Colonic mucosa (tissue), 4 donors: ENCODE measurements at places on chromosomes 3 and 15. TPM values are rescaled to one million over a fixed set of nuclear protein-coding genes. Genes with fewer than 3 reads are reported as not detected.

DNA sequence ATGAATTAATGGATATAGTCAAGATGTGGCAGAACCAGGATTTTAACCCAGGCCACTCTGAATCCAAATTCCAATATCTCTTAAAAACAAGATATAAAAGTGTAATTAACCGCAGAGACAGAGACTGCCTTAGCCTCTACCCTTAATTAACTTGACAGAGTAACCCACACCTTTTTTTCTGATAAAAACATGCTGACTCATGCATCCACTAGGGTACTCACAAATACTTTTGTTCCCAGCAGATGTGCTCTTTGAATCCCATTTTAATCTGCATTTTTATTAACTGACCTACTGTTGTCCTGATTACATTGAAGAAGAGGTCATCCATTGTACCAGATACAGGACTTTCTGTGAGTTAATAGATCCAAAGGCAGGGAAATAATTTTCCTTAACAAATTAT is 278.3 kb downstream of the CHL1 start:
- DNase-seq: no peak

GRCh38 chr3:94293793-94294195 is 230.9 kb downstream of the NSUN3 start:
- no peak for DNase-seq

GRCh38 chr15:32721596-32721995 is 3.8 kb downstream of the GREM1 start:
- DNase-seq: no peak

- no peak for DNase-seq
Measured at GRCh38 chr3:29447946-29448627, 167.2 kb downstream of the RBMS3 start.

DNA sequence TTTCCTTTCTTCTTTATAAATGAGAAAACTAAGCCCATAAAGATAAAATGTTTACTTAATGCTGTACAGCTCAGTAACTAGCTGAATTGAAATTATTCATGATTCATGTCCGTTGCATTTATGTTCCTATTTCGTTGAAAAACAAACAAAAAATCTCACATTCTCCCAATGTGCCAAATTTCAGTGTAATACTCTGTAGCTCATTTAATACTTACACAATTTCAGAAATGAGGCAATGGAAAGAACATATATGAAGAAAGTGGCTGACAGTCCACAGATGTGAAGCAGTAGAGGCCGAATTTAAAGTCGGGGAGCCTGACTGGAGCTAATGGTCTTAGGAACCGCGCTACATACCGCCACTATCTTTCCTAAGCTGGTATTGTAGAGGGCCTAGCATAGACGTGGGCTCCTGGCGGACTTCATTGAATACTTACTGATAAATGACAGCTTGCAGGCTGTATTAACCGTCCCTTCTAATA is 651 bp downstream of the PLSCR2 start:
- no peak for DNase-seq

- DNase-seq: no peak
Measured at GRCh38 chr3:78143000-78143399, 1103.1 kb downstream of the ROBO2 start.

DNA sequence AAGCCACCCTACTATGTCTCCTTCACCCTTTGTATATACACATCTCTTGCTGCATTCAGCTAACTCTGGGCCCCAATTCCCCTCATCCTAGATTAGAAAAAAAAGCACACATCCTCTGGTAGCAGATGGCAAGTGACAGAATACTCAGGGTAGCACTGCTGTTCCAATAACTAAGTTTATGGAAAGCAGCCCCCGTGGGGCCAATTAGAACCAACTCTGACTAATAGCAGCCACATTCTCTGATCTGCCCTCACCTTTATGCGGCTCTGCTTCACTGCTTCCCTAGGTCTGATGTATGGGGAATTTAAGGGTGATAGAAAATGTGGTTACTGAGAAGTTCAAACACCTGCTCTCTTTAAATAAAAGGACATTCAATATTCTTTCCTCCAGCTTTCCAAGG is 74.9 kb upstream of the SETMAR start:
- DNase-seq: no peak

- no peak for DNase-seq
Measured at GRCh38 chr3:4721511-4721911, 228.4 kb downstream of the ITPR1 start.

GRCh38 chr3:135324301-135324700 is 529.2 kb downstream of the EPHB1 start:
- DNase-seq: no peak

DNA sequence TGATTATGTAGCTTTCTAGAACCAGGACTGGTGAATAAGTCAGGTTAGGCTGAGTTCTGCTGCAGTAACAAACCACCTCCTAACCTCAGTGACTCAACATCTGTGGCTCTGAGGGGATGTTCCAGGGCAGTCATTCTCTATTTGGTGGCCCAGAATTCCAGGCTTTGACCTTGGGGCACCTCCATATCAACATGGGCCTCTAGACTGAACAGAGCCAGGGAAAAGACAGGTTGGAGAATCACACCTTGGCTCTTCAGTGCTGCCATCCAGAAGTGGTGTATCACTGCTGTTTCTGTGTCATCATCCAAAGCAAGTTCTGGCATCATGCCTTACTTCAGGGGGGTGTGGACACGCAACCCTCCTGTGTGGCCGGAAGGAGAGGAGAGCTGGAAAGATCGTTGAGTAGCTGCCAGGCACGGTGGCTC is 15.3 kb downstream of the ZBTB47 start:
- DNase-seq: no peak

DNA sequence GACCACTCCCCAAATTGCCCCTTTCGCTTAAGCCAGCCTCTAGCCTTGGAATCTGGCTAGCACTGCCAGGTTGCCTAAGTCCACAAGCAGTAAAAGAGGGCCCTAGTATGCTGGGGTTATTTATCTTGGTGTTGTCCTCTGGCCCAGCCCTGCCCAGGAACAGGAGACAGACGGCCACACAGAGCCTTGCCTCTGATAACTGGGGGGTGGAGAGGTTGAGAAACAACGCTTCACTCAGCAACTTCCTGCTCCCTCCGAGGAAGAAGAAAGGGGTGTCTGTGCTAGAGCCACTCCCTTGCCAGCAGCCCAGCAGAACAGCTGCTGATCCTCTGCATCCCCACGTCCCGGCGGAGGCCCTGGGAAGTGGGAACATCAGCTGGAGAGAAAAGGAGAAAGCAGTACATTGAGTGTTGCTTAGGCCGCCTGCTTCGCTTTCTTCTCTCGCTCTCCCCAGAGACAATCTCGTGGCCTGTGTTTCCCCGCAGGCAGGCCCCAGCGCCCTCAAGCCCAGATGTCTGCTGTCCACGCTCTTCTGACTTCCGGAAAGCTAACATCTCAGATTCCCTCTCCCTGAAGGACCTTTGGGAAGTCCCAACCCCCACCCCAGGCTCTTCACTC is 22.6 kb upstream of the C3orf70 start:
- peak; percentile 89 for DNase-seq

GRCh38 chr15:67110958-67111864 is 45.8 kb downstream of the SMAD3 start:
- DNase-seq: no peak

DNA sequence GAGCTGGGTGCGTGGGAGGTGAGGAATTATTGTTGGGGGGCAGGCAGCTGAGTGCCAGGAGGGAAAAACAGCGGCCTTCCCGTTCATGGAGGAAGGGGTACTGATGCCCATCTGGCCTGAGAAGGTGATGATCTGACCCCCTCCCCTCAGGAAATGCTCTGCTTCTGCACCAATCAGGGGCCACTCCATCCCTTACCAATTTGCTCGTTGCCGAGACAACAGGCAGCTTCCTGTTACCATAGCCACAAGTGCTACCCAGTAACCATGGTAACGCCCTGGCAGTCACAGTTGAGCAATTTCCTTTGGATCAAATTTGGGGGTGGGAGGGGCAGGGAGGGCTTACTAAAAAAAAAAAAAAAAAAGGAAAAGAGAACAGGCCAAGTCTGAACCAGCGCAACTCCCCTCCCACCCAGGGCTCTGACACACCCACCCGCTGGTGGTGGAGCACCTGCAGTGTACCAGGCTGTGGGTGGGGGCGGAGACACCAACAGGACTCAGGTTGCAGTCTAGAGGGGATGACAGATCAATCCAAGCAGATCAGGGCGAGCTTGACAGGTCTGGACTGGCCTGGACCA is 13.7 kb downstream of the CELF6 start:
- DNase-seq: no peak

GRCh38 chr15:79090487-79091203 is at the start of gene RASGRF1:
Gene RASGRF1, minus strand, starts transcription at chr15:79090780. Its CDS starts 282 bp downstream, at chr15:79090498.
- peak; percentile 16 for DNase-seq

DNA sequence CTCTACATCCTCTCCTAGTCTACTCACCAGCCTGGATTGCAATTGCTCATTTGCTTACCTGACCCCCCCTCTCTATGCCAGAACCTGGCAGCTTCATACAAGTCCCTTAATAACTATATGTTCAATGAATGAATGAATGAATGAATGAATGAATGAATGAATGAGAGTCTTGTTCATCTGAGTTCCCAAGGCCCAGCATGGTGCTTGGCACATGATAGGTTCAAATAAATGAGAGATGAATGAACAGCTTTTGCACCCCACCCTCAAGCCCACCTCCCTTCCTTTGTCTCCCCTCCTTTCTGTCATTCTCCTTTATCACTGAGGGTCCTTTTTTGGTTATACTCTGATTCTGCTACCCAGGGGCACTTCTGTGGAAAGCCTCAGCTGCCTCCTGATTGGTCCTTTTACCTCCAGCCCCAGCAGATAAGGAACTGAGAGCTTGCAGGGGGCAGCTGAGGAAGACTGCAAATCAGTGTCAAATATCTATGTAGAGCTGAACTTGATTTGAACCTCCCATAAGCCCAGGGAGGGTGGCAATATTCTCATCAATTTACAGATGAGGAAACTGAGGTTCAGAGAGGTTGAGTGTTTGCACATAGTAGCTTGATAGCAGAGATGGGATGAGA is 54.1 kb upstream of the CHRNB4 start:
- no peak for DNase-seq

GRCh38 chr3:58049143-58049785 is 41.0 kb downstream of the FLNB start:
- peak; percentile 58 for DNase-seq

DNA sequence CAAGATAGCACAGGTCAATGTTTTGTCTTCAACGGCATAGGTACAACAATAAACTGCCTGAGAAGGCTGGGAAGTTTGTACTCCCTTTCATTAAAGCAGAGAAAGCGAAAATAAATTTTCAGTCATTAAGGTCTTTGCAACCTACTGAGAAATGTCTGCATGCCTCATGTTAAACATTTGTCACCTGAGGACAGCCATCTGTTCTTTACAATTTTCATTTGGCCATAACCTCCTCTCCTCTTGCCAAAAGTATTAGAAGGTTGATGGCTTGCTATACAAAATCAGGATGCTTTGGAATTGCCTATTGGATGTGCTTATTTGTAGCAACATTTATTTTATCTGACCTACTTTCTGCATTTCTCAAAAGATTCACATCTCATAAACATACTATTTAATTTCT is 122.7 kb downstream of the GOLIM4 start:
- DNase-seq: no peak

- DNase-seq: no peak
Measured at GRCh38 chr3:170640737-170641171, 54.9 kb upstream of the SLC7A14 start.

GRCh38 chr3:33602829-33603228 is 115.2 kb downstream of the CLASP2 start:
- DNase-seq: no peak

PDIA5 gene
- total RNA-seq: 40.1 TPM

AGBL1 gene
- 0.10 TPM for total RNA-seq

TFDP2 gene
- 42.7 TPM for total RNA-seq

ZBBX gene
- total RNA-seq: not detected

TMEM207 gene
- total RNA-seq: not detected

HIGD2B gene
- total RNA-seq: not detected

GJD2 gene
- not detected for total RNA-seq
